ENCODE measurements at places on chromosomes 2 and 18. TPM values are rescaled to one million over a fixed set of nuclear protein-coding genes. Genes with fewer than 3 reads are reported as not detected.

CFC1 gene
- total RNA-seq = not detected

DNA sequence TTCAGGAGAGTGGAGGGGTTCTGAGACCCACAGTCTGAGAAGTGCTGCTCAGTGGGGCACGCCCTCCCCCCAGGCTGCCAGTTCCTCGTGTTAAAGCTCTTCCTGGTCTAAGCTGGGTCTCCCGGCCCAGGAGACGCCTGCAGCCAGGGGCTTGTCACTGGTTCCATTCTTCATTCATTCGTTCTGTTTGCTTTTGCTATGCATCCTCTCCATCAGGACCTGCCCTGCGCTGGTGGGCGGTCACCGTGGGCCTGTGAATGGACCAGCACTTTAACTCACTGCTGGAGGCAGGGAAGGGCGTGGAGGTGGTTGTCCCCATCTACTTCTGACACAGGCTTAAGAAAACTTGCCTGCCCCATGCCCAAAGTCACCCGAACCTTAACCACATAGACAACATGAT is 272.8 kb upstream of the HDAC4 start:
- no peak for DNase-seq

GRCh38 chr2:19228715-19229114 is 129.7 kb downstream of the OSR1 start:
- DNase-seq = no peak

GRCh38 chr2:136863874-136864273 is 98.5 kb downstream of the THSD7B start:
- DNase-seq = no peak

DNA sequence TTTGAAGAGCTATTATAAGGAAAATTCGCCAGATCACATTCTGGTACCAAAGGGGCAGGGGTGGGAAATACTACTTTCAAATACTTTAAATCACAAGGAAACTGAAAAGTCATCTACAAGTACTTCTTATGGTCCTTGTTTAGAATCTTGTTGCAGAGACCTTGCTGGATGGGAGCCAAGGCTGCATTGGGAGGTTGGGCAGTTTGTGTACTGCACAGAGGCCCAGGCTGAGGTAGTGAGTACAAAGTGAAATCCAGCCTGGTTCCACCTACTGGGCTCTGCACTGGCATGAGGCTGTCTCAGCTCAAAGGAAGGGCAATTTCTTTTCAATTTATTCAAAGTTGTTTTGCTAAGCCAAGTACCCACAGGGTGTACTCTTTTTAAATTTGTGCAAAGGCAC is 140.3 kb upstream of the DLX2 start:
- DNase-seq = no peak

FABP1 gene
- total RNA-seq = not detected

DNA sequence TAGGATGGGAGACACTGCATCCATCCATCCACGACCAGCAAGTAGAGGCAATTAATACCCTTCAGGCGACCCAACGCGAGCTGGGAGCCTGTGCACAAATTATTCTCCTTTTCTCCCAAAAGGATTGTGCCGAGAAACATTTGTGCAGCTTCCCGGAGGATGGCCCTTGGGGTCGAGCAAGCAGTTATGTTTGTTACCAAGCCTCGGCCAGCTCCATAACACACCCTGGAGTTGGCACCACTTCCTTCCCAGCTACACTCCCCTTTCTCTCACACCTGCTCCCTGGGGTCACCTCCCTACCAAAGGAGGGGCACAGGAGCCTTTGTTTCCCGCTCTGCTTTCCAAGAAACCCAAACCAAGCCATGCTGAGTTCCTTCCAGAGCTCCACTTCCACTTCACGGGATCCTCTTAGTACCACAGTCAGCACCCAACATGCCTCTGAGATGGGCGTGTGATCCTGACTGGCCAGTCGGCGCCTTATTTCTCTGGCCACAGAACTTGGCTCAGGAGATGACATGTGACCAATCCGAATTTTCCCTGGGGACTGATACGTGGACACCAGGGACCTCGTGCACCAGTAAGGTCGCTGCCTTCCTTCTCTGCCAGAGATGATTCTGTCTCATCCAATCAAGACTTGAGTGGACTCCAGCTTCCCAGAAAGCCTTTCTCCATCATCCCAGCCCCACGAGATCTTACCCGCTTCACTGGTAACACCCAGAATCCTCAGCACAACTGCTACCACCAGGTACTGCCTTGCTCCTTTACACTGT is 28.5 kb downstream of the GPR55 start:
- no peak for DNase-seq

DNA sequence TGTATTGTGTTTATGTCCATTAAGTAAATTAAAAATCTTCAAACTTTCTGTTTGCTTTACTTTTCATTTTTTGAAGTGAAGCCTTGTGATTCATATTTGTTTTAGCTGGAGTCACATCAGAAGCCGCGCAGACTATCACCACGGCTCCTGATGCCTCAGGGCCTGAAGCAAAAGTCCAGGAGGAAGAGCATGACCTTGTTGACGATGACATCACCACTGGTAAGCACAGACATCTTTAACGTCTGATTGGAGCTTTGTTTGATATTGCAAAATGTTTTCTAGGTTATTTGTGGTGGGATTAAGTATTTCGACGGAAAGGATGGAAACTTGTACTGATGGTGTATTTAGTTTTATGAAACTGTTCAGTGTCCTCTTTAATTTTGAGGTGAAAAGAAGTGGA is 164.8 kb downstream of the WDR7 start:
- DNase-seq = no peak

ABHD3 gene
- 17.8 TPM for total RNA-seq

DNA sequence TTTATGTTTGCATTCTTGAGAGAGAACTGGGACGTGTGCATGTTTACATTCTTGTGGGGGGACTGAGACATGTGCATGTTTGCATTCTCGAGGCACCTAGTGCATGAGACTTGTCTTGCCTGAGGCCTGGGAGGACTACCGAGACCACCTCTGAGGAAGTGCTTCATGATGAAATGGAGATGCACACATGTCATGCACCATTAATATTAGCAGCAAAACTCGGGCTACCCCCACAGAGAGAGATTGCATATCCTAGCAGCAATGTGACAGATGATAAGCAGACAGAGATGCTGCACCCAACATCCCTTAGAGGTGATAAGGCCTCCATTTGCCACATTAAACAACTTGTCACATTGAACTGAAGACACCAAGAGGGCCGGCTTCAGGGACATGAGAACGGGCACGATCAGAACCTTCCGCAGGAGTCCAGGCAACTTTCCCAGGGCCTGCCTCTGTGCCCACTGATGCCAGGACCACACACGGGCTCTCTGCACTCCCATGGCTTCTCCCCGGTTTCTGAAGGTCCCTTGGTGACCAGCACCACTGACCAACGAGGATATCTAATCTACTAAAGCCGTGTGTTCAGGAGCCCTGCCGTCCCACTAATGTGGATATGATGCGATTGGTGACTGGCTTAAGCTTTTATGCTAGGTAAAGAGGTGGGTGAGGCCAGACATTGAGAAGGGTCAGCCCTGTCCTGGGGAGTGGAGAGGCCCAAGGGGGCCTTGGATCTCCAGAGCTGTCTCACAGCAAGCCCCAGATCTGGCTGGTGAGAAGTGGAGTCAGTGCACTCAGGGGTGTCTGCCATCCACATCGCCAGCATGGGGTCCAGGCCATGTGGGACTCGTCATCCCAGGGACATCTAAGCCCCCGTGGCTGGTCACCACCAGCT is 208.3 kb downstream of the NDUFA10 start:
- no peak for DNase-seq

DNA sequence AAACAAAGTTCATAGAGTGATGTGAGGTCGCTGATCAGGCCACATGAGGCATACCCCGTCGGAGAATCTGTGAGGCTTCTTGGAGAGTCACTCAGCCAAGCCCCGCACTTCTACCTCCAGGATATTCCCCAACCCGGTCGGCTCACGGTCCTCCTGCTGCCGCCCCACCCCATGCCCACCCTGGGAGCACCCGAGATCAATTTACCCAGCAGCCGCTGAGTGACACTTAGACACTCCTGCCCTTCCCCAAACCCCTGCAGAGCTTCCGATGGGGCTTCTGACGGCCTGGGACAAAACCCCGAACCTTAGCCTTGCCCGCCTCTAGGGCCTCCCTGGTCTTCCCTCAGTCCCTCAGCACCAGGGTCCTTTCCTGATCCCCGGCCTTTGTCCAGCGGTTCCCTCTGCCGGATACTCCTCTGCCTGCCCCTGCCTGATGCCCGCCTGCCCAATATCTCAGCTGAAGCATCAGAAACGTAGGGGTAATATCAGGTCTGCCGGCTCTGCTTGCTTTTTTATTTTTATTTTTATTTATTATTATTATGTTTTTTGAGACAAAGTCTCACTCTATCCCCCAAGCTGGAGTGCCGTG is 18.9 kb upstream of the OTOS start:
- DNase-seq = no peak

SCYGR4 gene
- not detected for total RNA-seq

POTEC gene
- not detected for total RNA-seq

DNA sequence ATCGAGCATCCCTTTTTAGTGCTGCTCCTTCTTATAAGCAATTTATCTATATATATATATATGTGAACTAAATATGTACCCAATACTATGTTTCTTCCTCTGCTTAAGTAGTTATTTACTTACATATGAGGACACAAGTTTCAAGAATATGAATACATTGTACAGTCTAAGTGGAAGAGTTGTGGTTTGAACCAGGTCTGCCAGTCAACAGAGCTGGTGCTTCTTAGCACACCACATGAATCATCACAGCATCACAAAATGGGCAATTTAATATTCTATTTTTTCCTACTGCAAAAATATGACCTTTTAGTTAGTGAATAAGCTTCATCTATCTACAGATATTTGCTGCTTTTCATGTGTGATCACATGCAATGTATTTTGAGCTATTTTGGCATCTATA is 64.4 kb upstream of the SPAG16 start:
- DNase-seq = no peak

FAM124B gene
- total RNA-seq = 0.25 TPM

NAT8 gene
- total RNA-seq = not detected

GRCh38 chr2:20593072-20594034 is 57.5 kb downstream of the HS1BP3 start:
- no peak for DNase-seq

DNA sequence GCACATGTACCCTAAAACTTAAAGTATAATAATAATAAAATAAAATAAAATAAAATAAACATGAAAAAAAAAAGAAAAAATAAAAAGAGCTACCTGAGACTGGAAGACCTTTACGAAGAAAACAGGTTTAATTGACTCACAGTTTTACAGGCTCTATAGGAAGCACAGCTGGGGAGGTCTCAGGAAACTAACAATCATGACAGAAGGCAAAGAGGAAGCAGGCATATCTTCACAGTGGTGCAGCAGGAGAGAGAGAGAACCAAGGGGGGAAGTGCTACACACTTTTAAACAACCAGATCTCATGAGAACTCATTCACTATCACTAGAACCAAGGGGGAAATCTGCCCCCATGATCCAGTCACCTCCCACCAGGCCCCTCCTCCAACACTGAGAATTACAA is 379.3 kb upstream of the VWC2L start:
- no peak for DNase-seq

GRCh38 chr2:46181789-46182530 is 115.2 kb upstream of the EPAS1 start:
- DNase-seq = no peak

GAD1 gene
- 2.5 TPM for total RNA-seq

GRCh38 chr18:42632801-42633200 is 482.7 kb downstream of the RIT2 start:
- DNase-seq = no peak

ANO7 gene
- 5.4 TPM for total RNA-seq

GRCh38 chr18:46916551-46917107 is 678 bp downstream of the PIAS2 start:
- peak; percentile 49 for DNase-seq

CPO gene
- not detected for total RNA-seq

GALNT3 gene
- total RNA-seq = 1.9 TPM

DNA sequence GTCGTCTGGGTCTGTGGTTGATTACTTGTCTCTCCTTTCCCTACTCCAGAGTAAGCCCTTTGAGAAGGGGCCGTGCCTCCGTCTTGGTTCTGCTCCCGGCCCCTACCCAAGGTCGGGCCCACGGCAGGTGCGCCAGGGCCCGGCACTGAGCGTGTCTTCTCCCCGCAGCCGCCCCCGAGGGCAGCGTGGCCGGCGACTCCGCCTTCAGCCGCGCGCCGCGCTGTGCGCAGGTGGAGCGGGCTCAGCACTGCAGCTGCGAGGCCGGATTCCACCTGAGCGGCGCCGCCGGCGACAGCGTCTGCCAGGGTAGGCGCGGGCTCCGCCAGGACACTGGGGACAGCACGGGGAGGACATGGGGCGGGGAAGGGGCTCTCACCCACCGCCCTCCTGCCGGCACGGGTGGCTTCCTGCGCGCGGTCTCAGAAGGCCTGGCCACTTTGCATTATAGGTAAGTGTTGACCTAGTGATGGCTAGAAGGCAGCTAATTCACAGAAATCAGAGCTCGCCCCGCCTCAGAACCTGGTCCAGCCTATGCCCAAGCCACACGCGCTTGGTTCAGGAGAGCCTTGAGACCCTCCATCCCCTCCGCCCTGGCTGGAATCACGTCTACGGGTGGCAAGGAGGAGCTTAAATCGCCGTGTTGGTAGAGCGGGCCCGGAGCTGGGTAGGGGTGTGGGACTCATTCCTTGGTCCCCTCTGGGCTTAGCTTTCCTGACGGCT is 43.5 kb downstream of the FBLN7 start:
- DNase-seq = peak; percentile 54

- DNase-seq = peak; percentile 31
Measured at GRCh38 chr2:240819858-240820606, at the start of gene KIF1A. KIF1A (minus strand) TSS chr2:240820219; CDS start chr2:240797752, 22,467 bp downstream.

DNA sequence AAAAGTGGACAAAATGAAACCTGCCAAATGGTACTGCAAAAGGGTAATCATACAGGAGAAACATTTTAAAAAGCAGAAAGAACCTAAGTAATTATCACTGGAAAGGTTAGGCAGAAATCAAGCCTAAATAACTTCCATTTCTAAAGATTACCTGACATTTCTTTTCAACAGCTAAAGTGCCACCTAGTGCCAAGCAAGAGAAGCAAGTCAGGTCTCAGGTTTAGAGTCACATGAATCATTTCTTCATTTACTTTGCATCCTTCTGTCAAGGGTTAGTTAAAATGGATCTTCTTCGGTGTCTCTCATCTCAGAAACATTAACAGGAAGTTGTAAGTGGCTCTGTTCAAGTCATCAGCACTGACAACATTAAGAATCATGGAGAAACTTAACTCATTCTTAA is 90.3 kb downstream of the AKAIN1 start:
- DNase-seq = no peak

GPBAR1 gene
- total RNA-seq = 0.45 TPM

GRCh38 chr2:70043252-70043875 is 43.9 kb upstream of the PCBP1 start:
- peak; percentile 70 for DNase-seq

DNA sequence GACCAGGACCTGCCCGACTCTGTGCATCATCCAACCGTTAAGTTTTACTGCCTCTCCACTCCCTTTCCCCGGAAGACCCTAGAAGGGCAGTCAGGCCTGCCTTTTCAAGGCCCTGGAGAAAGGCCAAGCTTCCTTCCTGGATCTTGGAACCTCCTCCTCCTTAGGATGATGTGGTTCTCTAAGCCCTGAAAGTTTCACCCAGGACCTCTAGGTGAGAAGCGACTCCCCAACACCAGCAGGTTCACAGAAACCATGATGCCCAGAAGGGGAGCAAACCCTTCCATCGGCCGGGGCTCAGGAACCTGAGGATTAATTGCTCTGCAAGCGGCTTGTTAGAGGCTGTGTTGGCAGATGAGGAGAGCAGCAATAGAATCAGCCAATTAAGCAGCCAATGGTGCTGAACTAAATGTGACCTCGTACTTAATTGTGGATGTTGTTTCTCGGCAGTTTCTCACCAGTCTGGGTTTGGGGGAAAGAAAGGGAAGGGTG is 94.2 kb upstream of the FZD7 start:
- DNase-seq = no peak

NRP2 gene
- 0.63 TPM for total RNA-seq

GRCh38 chr2:29579495-29580169 is 341.8 kb downstream of the ALK start:
- DNase-seq = no peak

All from activated CD8-positive, alpha-beta T cell treated with anti-CD3 and anti-CD28 coated beads for 36 hours (primary cell).